Cerebellum (tissue), 4 donors: ENCODE measurements at places on chromosomes 2 and 18.
A peak's percentile ranks its signal among the peaks of the same experiment; 100 is the strongest.

DNA sequence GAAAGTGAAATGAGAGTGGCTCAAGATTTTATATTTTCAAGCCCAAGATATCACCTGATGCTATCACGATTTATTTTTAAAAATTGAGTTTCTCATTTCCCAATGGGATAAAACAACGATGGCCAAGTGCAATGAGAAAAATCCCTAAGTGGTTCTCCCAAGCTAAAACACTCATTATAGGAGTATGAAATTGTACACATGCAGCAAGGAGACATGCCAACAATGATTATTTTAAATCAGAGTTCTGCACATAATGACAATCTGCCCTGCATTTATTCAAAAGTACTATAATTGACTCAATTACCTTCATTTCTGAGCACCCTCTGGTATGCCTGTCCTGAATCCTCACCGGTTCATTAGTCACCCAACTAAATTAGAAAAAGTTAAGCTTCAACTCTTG lies 12.7 kb downstream of the CYTIP start:
- DNase-seq, result no peak

DNA sequence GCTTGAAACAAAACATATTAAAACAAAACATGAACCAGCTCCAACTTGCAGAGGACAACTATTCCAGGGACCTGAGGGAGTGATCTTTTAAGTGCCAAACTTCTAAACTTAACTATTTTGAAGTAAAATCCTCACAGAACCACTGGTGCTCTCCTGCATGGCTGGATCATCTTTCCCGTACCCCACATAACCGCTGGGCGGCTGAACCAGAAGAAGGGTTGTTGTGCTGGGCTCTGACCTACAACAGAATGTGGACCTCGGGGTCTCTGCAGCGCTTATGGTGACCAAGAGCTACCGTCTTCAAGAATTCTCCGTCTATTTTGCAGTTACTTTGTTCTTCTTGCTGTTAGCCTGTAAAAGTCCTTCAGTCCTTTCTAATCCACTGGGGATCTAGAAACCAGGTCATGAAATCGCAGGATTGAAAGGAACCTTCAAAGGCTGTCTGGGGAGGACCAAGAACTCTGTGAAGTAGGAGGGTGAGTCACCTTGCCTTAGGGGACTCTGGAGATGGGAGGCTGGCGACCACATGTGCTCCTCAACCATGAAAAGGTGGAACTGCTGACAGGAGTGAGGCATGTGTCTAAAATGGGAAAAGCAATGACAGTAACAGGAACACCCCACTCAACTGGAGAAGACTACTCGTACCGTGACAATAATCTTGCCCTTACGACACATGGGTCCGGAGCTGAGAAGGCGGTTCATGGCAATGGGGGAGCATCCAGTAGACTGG lies 46.6 kb downstream of the HDLBP start:
- DNase-seq, result no peak

GRCh38 chr2:71100195-71100964 lies 29.6 kb downstream of the MCEE start:
- peak; percentile 51 for DNase-seq

DNA sequence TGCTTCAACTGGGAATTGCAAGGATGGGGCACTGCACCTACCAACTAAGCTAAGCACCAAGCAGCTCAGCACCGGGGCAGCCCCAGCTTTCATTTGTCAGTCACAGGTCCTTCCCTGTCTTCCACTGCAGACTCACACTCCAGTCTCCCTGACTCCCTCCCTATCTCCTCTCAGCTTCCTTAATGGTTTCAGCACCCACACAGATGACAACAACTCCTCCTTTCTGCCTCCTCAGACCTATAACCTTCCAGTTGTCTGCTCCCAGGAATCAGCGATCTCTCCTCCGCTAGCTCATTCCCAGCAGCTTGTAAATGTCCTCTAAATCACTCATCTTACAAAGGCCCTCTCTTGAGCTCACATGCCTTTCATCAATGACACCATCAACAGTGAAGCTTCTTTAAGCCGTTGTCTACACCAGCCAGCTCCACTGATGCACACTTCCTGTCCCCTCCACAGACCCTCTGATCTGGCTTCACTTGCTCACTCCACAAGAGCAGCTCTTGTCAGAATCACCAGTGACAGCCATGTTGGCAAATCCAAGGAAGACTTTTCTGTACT lies 32.1 kb downstream of the CLASP1 start:
- DNase-seq, result no peak

DNA sequence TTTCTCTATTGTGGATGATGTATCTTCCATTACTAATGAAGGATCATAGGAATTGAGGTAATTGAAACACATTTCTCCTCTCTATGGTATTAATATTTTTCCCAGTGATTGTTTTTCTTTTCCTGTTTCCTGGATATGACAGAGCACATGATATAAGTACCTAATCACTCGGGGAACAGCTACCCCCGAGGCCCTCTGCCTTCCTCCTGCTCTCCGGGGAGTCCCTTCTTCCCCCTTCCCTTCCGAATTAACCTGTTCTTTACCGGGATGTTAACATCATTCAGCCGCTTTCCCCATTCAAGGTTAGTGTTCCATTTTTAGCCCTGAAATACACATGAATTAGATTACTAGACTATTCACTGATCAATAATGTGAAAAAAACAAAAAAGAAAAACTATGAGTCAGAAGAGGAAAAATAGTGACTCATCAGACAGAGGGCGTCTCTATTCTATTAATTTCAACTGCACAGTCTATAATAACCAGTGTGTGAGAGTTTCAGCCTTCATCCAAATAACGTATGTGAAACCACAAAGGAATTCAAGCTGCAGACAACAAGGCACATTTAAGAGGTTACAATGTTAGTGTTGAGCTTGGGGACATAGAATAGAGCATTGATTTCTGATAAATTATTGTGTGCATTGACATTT lies 450.8 kb downstream of the DLGAP1 start:
- no peak for DNase-seq

DNA sequence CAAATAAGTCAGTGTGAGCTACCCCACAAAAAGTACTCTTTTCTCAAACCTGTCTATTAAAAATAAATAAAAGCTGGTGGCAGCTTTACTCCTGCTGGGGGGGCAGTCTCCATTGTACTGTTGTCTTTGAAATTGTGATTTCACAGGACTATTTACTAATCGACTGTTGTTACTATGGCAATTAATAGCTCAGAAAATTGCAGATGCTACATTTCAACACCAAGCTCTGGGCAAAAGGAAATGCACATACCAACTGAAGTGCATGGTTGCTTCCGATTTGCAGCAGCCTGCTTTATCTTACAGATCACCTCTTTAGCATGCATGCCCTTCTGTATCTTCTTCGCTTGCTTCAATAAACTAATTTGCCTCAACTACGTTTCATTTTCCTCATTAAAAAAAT lies 117.6 kb upstream of the DAPL1 start:
- DNase-seq, result no peak

DNA sequence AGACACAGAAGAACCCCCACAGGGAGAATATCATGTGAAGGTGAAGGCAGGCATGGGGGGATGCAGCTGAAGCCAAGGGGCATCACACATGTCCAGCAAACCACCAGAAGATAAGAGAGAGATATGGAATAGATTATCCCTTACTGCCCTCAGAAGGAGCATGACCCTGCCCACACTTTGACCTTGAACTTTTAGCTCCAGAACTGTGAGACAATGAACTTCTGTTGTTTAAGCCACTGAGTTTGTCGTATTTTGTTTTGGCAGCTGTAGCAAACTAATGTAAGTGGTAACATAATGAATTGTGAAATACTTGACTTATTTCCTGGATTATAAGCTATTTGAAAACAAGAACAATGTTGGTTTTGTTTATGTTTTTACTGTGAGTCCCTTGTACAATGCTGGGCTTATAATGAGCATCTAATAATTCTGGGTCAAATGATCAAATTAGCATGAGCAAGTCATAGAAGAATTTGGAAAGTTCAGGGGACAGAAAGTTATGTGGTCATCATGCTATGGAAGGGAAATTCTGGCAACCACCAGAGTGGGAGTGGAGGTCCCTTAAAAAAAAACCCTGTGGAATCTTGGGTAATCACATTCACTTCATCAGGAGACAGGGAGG lies 541.0 kb upstream of the KLHL29 start:
- no peak for DNase-seq

- DNase-seq, result no peak
These were observed 271.8 kb downstream of the ZNF521 start for GRCh38 chr18:25080211-25080610.

GRCh38 chr18:13390711-13391110 lies 172.2 kb downstream of the LDLRAD4 start:
- DNase-seq, result no peak

- DNase-seq, result no peak
These were observed 32.7 kb upstream of the HPCAL1 start for GRCh38 chr2:10269711-10270610.

DNA sequence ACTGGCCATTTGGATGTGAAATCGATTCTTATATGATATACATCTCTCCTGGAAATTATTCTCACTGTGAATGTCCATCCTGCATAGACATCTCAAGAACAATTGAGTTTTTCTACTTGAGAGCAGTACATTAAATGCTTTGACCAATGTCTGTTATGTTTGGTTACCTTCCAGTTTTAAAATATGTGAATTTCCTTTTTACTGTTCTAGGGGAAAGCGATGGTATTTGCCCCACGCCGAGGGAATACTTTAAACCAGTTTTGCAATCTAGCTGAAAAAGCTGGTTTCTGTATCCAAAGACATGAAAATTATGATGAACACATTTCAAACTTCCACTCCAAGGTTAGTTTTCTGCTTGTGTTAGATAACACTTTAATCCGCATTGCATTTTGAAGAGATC lies 175.3 kb upstream of the SIX3 start:
- no peak for DNase-seq
